ENCODE measurements at places on chromosomes 6 and 20.

GRCh38 chr6:108277831-108278230 is 17.0 kb upstream of the SNX3 start:
- DNase-seq: no peak

- no peak for DNase-seq
These were observed 18.1 kb upstream of the PXDC1 start for GRCh38 chr6:3769610-3770009.

- DNase-seq: no peak
These were observed 114.9 kb downstream of the GRM4 start for GRCh38 chr6:34030831-34031624.

GRCh38 chr6:1913577-1913976 is 303.9 kb downstream of the FOXC1 start:
- DNase-seq: no peak

GRCh38 chr20:45646875-45647274 is 15.8 kb upstream of the WFDC9 start:
- no peak for DNase-seq

GRCh38 chr20:12047838-12048432 is 130.2 kb downstream of the BTBD3 start:
- DNase-seq: no peak

- DNase-seq: no peak
These were observed 40.4 kb upstream of the NOP56 start for GRCh38 chr20:2612073-2612472.

- no peak for DNase-seq
These were observed 245.1 kb downstream of the CDH4 start for GRCh38 chr20:61497029-61497627.

DNA sequence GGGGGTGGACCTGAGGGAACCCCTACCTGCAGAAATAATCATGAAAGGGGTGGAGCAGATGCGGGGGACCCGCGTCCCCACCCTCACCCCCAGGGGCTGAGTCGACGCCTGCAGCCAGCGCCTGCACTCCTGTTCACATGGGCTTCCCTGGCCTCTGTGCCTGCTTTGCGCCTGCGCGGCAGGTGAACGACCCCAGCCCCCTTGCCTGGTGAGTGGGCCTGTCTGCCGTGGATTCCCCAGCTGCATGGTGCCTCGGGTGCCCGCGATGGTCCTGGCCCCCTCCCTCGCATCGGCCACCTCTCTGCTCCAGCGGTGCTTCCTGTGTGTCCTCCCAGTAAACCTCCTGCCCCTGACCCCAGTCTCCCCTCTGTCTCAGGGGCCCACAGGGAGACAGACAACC is 18.8 kb upstream of the NTSR1 start:
- no peak for DNase-seq

- no peak for DNase-seq
These were observed 218.2 kb downstream of the ZDHHC14 start for GRCh38 chr6:157599191-157599590.

- DNase-seq: no peak
These were observed 244.0 kb upstream of the FAM83B start for GRCh38 chr6:54602591-54602990.

- peak; percentile 66 for DNase-seq
These were observed 92.1 kb downstream of the TASP1 start for GRCh38 chr20:13546497-13547131.

- DNase-seq: peak; percentile 8
These were observed 28.1 kb downstream of the PYGB start for GRCh38 chr20:25275813-25276532.

GRCh38 chr6:125671323-125671722 is 78.1 kb upstream of the HEY2 start:
- no peak for DNase-seq

DNA sequence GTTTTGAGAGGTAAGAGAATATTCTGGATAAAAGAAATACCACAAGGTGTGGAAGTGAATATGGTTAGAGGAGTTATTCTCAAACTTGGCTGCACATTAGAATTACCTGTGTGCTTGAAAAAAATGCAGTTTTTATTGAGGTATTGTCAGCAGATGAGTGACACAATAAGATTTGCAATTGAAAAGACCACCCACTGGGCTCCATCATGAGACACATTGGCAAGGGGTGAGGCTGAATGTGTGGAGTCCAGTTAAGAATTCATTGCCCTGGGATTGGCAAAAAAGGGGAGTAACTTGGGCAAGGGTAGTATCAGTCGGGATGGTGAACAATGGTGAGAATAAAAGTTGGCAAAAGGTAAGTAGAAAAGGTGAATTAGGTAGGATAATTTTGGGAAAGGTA is 63.5 kb downstream of the MEI4 start:
- no peak for DNase-seq

- DNase-seq: no peak
These were observed 37.4 kb downstream of the RFPL4B start for GRCh38 chr6:112384511-112384910.

- DNase-seq: no peak
These were observed 343.0 kb downstream of the QKI start for GRCh38 chr6:163757520-163757919.

DNA sequence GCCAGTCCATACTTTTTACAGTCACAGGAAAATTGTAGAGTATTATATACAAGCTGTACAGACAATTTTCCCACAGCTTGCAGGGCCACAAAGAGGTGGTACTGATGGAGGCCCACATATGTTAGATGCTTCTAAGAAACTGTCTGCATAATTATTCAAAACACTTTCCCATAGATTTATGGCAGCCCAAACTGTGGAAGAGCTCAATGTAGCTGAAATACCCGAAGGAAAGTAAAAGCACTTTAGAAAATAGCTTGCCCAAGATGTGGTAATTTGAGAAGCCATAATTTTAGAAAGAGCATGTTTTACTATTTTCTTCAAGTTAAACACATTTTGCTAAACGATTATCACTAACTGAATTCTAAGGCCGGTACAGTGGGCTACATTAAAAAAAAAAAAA is 36.9 kb downstream of the GMDS start:
- DNase-seq: no peak

- DNase-seq: no peak
These were observed 27.4 kb downstream of the GJA10 start for GRCh38 chr6:89921691-89922090.

GRCh38 chr6:156560476-156560875 is 216.7 kb upstream of the ARID1B start:
- no peak for DNase-seq

DNA sequence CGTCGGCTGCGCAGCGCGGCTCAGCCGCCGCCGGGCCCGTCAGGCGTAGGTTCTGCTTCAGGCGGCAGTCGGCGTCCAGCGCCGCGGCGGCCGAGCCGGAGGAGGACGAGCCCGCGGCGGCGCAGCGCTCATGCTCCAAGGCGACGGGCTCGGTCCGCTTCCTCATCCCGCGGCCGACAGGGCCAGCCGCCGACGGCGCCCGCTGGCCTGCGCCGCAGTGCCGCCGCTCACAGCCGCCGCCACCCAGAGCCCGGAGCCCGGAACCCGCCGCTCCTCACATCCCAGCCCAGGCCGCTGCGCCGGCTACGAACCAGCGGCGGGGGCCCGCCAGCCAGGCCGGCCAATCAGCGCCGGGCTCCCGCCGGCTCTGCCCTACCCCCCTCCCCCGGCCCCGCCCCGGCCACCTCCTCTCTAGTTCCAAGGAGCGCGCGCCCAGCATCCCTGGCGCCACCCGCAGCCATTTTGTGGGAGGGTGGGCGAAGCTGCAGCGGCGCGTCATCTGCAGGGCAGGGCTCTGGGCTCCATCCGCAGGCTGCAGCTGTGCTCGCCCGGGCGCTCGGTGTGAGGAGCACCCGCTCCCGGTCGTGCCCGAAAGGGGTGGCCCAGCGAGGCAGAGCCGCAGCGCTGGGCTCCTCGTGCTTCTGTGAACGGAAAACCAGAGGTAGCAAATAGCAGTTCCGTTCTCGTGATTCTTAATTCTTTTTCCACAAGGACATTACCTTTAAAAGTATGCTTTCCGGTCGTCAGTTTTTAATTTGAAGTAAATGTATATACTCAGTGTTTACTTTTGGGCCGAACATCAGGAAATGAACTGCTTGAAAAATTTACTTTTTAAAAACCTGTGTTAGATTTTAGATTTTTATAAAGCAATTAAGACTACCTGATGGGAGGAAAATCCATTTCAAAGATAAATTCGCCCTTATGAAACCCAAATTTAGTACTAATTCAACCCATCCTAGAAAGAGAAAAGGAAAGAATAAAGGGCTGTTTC is at the start of gene ABHD12:
Gene ABHD12 (minus strand): TSS at position 298 of the 991 bp plus-strand sequence. CDS start 132 bp downstream, at position 166.
- peak; percentile 94 for DNase-seq

GRCh38 chr6:137102050-137102848 is 57.5 kb upstream of the IL20RA start:
- no peak for DNase-seq

GRCh38 chr6:145704143-145704781 is 31.1 kb downstream of the EPM2A start:
- DNase-seq: no peak

DNA sequence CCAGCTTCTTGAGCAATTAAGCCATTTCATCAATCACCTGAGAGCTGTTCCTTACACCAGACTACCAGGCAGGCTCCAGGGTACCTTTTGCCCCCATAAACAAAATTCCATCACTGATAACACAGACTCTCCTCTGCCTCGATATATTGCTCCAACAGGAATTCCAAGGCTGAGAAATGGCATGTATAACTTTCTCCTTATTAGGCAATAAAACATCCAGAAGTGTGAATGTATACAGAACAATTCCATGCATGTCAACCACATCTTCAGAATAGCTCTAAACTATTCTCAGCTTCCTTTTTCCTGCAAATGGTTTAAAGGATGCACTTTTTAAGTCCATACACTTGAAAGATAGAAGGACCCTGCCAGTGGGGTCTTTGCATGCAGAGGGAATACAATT is 73.8 kb downstream of the EDN3 start:
- no peak for DNase-seq

GRCh38 chr6:145031001-145031400 is 704.3 kb downstream of the EPM2A start:
- no peak for DNase-seq

DNA sequence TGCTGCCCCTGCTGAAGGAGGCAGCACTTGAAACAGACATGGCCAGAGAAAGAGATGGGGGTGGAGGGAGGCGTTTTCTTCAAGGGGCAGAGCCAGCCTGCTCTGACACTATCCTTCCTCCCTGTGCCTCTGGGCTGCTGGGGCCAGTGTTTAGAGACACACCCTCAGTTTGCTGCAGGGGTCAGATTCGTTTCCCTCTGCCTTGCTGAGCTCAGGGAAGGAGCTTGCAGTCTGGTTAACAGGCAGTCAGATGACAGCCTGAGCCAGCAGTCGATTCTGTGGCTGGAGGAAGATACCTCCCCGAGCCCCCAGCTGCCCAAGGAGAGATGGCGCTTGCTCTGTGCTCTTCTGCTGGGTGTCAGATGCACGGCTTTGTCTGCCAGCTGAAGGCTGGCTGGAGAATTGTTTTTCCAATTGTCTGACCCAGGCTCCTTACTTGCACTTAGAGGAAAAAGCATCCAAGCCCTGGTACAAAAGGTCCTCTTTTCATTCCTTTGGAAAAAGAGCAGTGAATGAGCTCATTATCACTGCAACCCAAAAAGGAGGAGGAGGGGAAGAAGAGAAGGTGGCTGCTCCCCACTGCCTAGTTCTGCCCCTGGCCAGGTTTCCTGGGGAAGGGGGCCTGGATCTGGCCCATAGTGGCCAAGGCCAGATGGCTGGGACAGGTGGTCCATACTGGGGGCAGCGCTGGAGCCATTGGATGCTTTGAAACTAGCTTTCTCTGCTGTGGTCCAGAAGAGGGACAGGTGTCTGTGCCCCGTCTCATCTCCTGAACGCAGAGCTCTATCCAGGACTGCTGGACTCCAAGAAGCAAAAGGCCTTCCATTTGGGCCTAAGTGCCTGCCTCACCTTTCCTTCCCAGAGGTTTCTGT is 88.2 kb downstream of the TCP11 start:
- no peak for DNase-seq

- DNase-seq: no peak
These were observed 98.0 kb downstream of the TOX2 start for GRCh38 chr20:44012466-44013226.

- DNase-seq: no peak
These were observed 41.8 kb upstream of the LAMA4 start for GRCh38 chr6:112296122-112296521.

DNA sequence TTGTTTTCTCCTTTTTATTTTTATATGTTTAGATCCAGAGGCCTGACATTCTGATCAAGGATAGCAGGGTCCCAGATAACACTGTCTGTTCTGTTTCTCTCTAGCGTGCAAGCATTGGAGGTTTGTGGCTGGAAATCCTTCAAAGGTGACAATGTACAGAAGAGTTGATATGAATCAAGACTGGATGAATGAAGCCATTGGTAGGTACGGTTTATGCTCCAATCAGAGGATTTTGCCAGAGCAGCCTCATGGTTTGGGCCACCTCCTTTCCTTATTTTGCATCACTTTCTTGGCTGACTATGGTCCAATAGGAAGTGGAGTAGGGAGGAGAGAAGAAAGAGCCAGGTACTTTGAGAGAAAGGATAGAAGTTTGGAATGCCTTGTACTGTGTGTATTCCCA is 484.8 kb upstream of the JAG1 start:
- no peak for DNase-seq

DNA sequence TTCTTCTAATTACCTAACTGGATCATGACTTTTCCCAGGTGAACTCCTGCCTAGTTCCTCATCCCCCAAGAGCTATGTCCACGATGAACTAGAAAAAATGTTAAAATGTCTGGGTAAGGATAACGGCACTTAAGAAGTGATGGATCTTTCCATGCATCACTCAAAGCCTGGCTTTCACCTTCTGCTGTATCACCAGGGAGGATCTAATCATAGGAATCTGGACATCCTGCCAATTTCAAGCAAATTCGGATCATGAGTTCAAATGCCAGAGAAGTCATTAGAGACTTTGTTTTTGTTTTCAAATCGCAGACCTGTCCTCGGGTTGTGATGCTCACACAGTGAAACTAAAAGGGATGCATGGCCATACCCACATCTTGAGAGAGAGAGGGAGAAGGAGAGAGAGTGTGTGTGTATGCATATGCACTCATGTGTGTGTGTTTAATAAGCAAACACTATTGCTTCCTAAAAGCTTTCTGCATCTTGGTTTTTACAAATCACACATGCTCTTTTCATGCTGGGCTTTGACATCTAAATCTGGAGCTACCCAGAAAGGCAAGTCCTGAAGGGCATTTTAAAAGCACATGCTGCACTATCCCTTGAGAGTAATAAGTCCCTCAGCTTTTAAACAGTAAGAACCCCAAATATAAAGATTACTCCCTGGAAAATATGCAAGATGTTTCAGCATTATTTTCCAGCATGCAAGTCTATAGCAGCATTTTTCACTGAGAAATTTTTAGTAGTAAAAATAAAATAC is 524.6 kb upstream of the NOX3 start:
- DNase-seq: no peak

DNA sequence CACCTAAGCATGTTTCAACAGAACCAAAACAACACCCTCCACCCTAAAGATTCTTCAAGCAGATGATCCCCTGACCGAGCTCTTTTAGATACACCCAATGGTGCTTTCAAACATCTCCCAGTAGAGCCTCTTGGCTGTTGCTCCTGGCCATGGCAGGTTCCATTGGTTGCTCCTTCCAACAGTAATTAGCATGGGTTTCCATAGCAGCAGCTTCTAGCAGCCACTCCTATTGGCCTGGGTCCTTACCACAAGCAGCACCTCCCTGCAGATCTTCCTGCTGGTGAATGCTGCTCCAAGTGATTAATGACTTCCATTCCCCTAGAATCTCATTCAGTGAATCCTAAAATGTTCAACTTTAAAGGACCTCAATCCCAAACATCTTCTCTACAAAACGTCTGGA is 13.9 kb downstream of the CCN2 start:
- DNase-seq: no peak

GRCh38 chr6:13624871-13625288 is 9.7 kb downstream of the NOL7 start:
- DNase-seq: no peak

GRCh38 chr6:157608221-157609075 is 214.6 kb upstream of the SNX9 start:
- DNase-seq: no peak

GRCh38 chr20:48941467-48941866 is 20.0 kb downstream of the ARFGEF2 start:
- DNase-seq: no peak

Measured in activated CD8-positive, alpha-beta memory T cell treated with anti-CD3 and anti-CD28 coated beads, Interleukin-2, amount 50 U/mL, for 4 hours (primary cell).